SK-N-SH (cell line): ENCODE measurements at places on chromosomes 16 and 17.

- no peak for DNase-seq
These were observed 100.0 kb downstream of the PARN start for GRCh38 chr16:14530046-14530445.

DNA sequence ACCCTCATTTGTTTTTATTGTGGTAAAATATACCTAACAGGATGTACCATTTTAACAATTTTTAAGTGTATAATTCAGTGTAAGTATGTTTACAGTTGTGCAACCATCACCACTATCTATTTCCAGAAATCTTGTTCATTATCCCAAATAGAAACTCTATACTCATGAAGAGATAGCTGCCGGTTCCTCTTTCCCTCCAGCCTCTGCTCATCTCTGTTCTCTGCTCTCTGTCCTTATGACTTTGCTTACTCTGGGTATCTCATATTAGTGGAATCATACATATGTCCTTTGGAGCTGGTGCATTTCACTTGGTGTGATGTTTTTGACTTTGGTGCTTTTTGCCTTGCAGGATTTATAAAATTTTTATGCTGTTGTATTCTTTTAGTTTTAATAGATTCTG is 19.4 kb downstream of the CYLD start:
- no peak for DNase-seq

DNA sequence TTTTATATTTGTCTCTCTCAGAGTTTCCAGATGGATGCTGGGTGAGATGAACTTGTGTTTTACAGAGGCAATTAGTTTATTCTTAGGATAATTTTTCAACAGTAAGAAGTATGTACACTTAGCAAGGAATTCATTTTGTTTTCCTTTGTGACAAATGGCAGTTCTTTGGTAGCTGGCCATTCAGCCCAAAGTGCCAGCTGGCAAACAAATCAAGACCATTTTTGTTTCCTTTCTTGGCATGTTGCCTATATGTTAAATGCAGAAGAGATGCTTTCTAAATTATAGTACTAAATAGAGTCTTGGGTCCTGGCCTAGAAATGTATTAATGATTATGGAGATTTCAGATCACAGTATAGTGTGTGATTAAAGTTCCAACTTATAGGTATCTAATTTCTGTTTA is 337.1 kb downstream of the CNTNAP4 start:
- peak; percentile 17 for DNase-seq

GRCh38 chr16:26614237-26614841 is 452.4 kb upstream of the C16orf82 start:
- DNase-seq: no peak

GRCh38 chr16:14015033-14015432 is 56.1 kb upstream of the MRTFB start:
- DNase-seq: no peak

- peak; percentile 64 for DNase-seq
These were observed 104.7 kb downstream of the SOCS1 start for GRCh38 chr16:11151156-11151884.
